ENCODE measurements at places on chromosomes 12 and 14. TPM values are rescaled to one million over a fixed set of nuclear protein-coding genes. Genes with fewer than 3 reads are reported as not detected.

PDE3A gene
- total RNA-seq = not detected

RPGRIP1 gene
- total RNA-seq = not detected

KITLG gene
- total RNA-seq = not detected

BCL2L14 gene
- 5.1 TPM for total RNA-seq

TMEM179 gene
- not detected for total RNA-seq

TPH2 gene
- total RNA-seq = not detected

KRT83 gene
- not detected for total RNA-seq

NOVA1 gene
- not detected for total RNA-seq

RBP5 gene
- total RNA-seq = not detected

CAPZA3 gene
- total RNA-seq = not detected

ENDOU gene
- total RNA-seq = not detected

BCL11B gene
- 53.0 TPM for total RNA-seq

DNA sequence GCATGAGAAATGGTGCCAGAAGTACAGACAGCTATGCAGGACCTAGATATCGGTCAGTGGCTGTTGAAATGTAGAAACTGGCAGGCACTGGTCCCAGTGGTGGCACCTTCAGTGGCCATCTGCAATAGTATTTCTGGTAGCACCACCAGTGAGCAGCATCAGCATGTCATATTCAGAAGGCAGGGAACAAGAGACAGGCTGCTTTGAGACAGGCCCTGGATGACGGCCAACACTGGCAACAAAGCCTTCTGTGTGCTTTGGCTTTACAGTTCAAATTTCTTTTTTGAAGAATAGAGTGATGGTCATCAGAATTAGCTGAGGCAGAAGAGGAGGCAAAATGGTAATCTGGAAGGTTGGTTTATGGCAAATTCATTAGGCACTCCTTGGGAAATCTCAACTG, 273.4 kb upstream of the SLC16A7 start:
- no peaks in the 10 kb centered on the region for H3K4me1 ChIP-seq
- H3K4me3 ChIP-seq = no peak overlapping the region
- H3K27me3 ChIP-seq = no peaks in the 10 kb centered on the region
- H3K27ac ChIP-seq = no peak overlapping the region
- H3K36me3 ChIP-seq = no peaks in the 10 kb centered on the region
- DNase-seq = no peak

GRCh38 chr14:88488897-88489296, 65.9 kb downstream of the PTPN21 start:
- H3K4me3 ChIP-seq = no peak overlapping the region
- peaks cover 1% of the 10 kb centered on the region for H3K27me3 ChIP-seq
- no peaks in the 10 kb centered on the region for H3K36me3 ChIP-seq
- H3K4me1 ChIP-seq = no peaks in the 10 kb centered on the region
- DNase-seq = no peak

- peaks cover 11% of the 10 kb centered on the region for H3K27me3 ChIP-seq
- DNase-seq = no peak
- no peaks in the 10 kb centered on the region for H3K36me3 ChIP-seq
- H3K4me1 ChIP-seq = no peaks in the 10 kb centered on the region
- no peak overlapping the region for H3K27ac ChIP-seq
These were observed 24.4 kb upstream of the YARS2 start for GRCh38 chr12:32780071-32780470.

DNA sequence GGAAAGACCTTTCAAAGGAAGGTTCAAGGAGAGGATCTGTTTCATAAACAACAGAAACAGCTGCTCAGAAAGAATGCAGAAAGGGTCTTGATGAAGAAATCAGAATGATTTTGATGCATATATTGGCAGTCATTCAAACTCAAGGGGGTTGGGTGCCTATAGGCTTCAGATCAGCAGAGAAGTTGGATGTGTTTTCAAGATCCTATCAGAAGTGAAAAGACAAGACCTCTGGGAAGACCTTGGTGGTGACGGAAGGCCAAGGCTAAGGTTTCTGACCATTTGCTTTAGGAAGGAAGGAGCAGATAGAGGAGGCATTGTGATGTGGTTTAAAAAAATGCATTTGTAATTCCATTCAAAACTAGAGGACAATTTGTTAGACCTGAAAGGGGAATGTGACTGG, 15.2 kb upstream of the PTPRB start:
- no peak overlapping the region for H3K27ac ChIP-seq
- H3K27me3 ChIP-seq = no peaks in the 10 kb centered on the region
- no peak for DNase-seq
- H3K4me3 ChIP-seq = no peak overlapping the region
- H3K36me3 ChIP-seq = no peaks in the 10 kb centered on the region
- H3K4me1 ChIP-seq = no peaks in the 10 kb centered on the region

DNA sequence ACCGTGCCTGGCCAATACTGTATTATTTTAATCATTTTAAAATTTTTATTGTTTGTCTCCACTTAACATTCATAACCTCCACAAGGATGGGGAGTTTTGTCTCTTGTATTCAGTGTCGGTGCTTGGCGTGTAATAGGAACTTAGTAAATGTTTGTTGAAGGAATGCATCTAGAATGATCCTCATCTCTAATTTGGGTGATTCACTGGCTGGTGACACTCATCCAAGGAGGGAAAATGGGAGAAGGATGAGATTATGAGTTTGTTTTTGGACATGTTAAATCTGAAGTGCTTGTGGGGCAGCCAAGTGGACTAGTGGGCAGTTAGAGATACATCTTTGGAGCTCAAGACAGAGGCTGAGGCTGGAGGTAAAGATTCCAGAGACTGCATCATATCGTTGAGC, 5.1 kb downstream of the KLC1 start:
- H3K27me3 ChIP-seq = no peaks in the 10 kb centered on the region
- no peak for DNase-seq
- H3K4me3 ChIP-seq = no peak overlapping the region
- H3K27ac ChIP-seq = no peak overlapping the region

DNA sequence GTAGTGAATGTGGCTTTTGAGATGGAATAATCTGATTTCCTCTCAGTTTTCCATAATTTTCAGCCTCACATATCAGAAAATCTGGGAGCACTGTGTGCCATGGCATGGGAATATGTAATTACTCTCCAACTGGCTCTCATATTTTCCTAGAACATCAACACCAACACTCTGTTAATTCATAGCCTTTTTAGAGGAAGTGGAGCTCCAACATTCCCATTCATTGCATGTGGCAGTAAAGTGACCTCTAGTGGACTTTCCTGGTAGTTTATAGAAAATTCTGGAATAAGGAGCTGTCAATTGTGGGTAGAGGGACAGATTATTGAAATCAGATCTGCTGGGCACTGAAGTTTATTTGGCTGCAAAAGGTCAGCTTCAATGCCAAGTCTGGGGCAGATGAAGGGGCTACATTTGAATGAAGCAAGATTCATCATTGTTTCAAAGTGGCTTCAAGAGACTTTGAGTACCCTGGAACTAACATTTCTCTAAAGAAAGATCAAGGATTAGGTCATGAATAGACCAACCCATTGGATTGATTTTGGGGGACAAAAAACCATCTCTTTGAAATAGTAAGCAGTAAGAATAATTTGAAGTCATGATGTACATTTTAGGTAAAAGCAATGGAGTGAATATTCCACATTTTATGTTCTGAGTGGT, 23.6 kb upstream of the USP44 start:
- DNase-seq = no peak
- no peaks in the 10 kb centered on the region for H3K36me3 ChIP-seq
- no peak overlapping the region for H3K4me3 ChIP-seq
- H3K27me3 ChIP-seq = peaks cover 6% of the 10 kb centered on the region
- H3K4me1 ChIP-seq = peaks cover 10% of the 10 kb centered on the region

GRCh38 chr14:77052281-77053044, 24.0 kb upstream of the IRF2BPL start:
- no peak overlapping the region for H3K4me3 ChIP-seq
- peaks cover 17% of the 10 kb centered on the region for H3K4me1 ChIP-seq
- H3K36me3 ChIP-seq = no peaks in the 10 kb centered on the region
- H3K27ac ChIP-seq = peak overlapping the region; percentile 75
- peak; percentile 33 for DNase-seq

DNA sequence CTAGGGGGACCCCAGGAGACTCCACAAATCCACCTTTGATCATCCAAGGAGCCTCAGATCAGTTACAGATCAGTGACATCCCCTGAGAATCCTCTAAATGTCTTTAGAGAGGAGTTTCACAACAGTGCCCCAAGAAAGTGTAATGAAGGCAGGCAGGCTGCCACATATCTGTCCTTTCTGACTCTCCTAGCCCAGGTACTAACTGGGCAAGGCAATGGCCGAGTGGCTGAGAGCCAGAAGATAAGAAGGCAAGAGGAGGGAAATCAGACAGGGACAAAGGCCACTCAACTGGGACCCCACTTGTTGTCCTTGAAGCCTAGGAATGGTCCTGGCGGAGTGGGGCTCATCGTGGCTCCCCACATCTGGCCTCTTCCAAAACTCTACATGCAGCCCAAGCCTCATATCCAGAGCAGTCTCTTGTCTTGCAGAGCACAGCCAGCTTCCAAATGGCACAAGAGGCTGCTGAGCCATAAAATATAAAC, 11.6 kb downstream of the ACTN1 start:
- H3K4me3 ChIP-seq = no peak overlapping the region
- no peaks in the 10 kb centered on the region for H3K27me3 ChIP-seq
- no peak for DNase-seq
- peak overlapping the region; percentile 84 for H3K27ac ChIP-seq
- H3K4me1 ChIP-seq = peaks cover 95% of the 10 kb centered on the region
- H3K36me3 ChIP-seq = peaks cover 39% of the 10 kb centered on the region

DNA sequence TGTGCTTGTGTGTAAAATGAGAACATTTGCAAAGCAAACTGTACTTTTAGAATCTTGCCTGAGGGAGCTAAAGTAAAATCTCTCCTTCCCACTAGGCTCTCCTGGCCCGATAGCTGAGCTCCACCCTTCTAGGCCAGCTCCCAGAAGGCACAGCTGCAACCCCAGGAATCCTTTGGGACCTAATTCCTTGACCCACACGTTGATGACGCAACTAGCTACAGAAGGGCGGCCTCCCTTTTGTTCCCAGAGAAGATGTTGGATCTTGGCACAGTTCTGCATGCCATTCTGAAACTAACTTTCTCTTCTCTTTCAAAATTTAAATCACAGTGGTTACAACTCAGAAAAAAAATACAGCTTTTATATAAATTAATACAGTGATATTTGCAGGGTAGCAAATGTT, 268.1 kb downstream of the EGLN3 start:
- no peaks in the 10 kb centered on the region for H3K36me3 ChIP-seq
- DNase-seq = no peak
- no peak overlapping the region for H3K27ac ChIP-seq

DNA sequence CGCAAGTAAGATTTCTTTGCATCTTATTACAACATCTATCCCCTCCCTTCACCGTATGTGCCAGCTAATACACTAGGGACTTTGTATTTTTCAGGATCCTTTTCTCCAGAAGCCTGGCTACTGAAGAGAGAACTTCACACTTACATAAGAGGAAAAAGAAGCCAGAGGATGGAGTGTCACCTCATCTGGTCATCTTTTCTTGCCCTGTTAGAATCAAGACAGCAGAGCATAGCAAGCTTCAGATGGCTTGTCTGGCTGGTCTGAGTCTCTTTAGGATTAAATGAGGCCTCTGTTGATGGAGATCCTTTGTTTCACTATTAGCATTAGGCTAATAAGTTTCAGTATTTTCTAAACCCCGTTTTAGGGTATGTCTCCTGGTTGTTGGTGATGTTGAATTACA, 14.4 kb upstream of the AACS start:
- DNase-seq = no peak
- no peak overlapping the region for H3K27ac ChIP-seq
- peaks cover 5% of the 10 kb centered on the region for H3K4me1 ChIP-seq
- H3K27me3 ChIP-seq = no peaks in the 10 kb centered on the region
- H3K4me3 ChIP-seq = no peak overlapping the region

- no peaks in the 10 kb centered on the region for H3K36me3 ChIP-seq
- DNase-seq = no peak
- H3K27ac ChIP-seq = no peak overlapping the region
- H3K27me3 ChIP-seq = peaks cover 5% of the 10 kb centered on the region
- no peak overlapping the region for H3K4me3 ChIP-seq
These were observed 182.0 kb downstream of the CACNA1C start for GRCh38 chr12:2234646-2235350.

GRCh38 chr12:126286203-126286602, 1221.0 kb downstream of the AACS start:
- DNase-seq = no peak
- H3K4me3 ChIP-seq = no peak overlapping the region
- H3K27me3 ChIP-seq = no peaks in the 10 kb centered on the region
- no peaks in the 10 kb centered on the region for H3K4me1 ChIP-seq
- no peak overlapping the region for H3K27ac ChIP-seq
- no peaks in the 10 kb centered on the region for H3K36me3 ChIP-seq

- H3K4me3 ChIP-seq = no peak overlapping the region
- no peaks in the 10 kb centered on the region for H3K27me3 ChIP-seq
- no peak overlapping the region for H3K27ac ChIP-seq
- no peaks in the 10 kb centered on the region for H3K4me1 ChIP-seq
These were observed 217.8 kb upstream of the NPAS3 start for GRCh38 chr14:32720927-32721326.

- peak; percentile 83 for DNase-seq
- peak overlapping the region; percentile 95 for H3K27ac ChIP-seq
- no peaks in the 10 kb centered on the region for H3K27me3 ChIP-seq
- H3K4me1 ChIP-seq = peaks cover 30% of the 10 kb centered on the region
- H3K36me3 ChIP-seq = no peaks in the 10 kb centered on the region
These were observed 40.5 kb downstream of the PSMA6 start for GRCh38 chr14:35332517-35333263.

GRCh38 chr12:1529228-1529861, 65.0 kb downstream of the FBXL14 start:
- H3K36me3 ChIP-seq = no peaks in the 10 kb centered on the region
- H3K4me1 ChIP-seq = peaks cover 32% of the 10 kb centered on the region
- H3K27me3 ChIP-seq = peaks cover 72% of the 10 kb centered on the region
- no peak overlapping the region for H3K27ac ChIP-seq

DNA sequence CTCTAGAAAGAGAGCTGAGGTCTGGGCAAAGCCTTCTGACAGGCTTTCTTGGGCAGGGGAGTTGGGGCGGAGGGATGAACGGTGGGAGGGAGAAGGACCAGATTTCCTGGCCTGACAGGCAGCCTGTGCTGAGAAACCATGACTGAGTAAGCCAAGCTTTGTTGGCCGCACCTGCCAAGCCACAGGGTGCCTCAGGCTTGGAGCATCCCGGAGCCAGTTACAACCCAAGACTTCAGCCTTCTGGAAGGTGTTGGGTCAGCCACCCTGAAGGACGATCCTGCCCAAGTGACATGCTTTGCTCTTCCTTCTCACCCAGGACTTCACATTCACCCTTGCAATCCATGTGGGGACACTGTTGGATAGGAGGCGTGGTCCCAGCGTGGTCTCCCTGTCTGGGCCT, 21.0 kb upstream of the AQP2 start:
- H3K36me3 ChIP-seq = no peaks in the 10 kb centered on the region
- DNase-seq = no peak
- no peak overlapping the region for H3K27ac ChIP-seq
- H3K4me1 ChIP-seq = peaks cover 7% of the 10 kb centered on the region

Data from activated CD8-positive, alpha-beta T cell treated with anti-CD3 and anti-CD28 coated beads for 36 hours (primary cell).